ENCODE measurements at places on chromosomes 12 and 14.

DNA sequence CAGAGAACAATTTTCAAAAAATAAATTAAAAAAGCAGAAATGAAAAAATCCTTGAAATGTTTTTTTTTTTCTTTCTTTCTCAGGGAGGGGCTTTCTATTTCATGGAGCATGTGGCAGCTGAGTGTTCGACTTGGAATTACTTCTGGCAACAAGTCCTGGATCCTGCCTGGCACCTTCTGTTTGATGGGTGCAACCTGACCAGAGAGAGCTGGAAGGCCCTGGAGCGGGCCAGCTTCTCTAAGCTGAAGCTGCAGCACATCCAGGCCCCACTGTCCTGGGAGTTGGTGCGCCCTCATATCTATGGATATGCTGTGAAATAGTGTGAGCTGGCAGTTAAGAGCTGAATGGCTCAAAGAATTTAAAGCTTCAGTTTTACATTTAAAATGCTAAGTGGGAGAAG is 22.5 kb upstream of the HIGD1C start:
- H3K27me3 ChIP-seq: no peaks in the 10 kb centered on the region
- peaks cover 44% of the 10 kb centered on the region for H3K36me3 ChIP-seq
- peak overlapping the region; percentile 80 for H3K4me3 ChIP-seq
- peak overlapping the region; percentile 93 for H3K27ac ChIP-seq

- H3K27me3 ChIP-seq: no peaks in the 10 kb centered on the region
- DNase-seq: no peak
- no peaks in the 10 kb centered on the region for H3K36me3 ChIP-seq
- no peak overlapping the region for H3K27ac ChIP-seq
- H3K4me3 ChIP-seq: no peak overlapping the region
These were observed 507.9 kb downstream of the PRKD1 start for GRCh38 chr14:29419736-29420135.

DNA sequence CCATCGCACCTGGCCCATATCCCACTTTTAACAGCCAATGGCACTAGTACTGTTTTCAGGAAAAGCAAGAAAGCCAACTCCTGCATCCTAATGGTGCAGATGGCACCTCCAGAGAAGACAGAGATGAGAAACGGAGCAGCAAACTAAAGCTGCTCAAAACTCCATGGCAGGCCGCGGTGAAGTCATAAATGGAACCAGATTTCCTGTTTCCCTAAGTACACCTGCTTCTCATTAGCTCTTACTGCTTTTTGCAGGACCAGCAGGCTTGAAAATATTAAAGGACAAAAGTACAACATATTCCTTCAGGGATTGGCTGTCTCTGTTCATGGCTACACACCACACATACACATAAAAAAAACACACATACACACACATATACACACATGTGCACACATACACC is 36.7 kb upstream of the LGALS3 start:
- no peaks in the 10 kb centered on the region for H3K4me1 ChIP-seq
- no peaks in the 10 kb centered on the region for H3K36me3 ChIP-seq
- H3K4me3 ChIP-seq: no peak overlapping the region
- no peaks in the 10 kb centered on the region for H3K27me3 ChIP-seq
- DNase-seq: no peak

DNA sequence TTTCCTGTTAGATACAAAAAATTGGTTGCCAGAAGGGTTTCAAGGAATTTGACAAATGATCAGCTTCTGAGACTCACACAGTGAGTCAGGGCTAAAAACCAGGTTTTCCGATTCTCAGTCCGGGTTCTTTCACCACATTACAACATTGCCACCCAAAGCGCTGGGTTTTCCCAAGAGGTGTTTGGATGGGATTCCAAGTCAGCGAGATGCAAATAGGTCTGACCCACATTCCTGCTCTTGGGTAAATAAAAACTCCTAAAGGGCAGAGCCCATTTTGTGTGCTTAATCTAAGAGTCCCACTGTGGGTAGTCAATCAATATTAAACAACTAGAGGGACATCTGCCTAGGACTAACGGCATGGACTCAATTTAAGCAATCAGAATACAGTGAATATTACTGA is 5.4 kb upstream of the RIC8B start:
- no peaks in the 10 kb centered on the region for H3K36me3 ChIP-seq
- H3K4me3 ChIP-seq: no peak overlapping the region
- H3K27me3 ChIP-seq: no peaks in the 10 kb centered on the region

DNA sequence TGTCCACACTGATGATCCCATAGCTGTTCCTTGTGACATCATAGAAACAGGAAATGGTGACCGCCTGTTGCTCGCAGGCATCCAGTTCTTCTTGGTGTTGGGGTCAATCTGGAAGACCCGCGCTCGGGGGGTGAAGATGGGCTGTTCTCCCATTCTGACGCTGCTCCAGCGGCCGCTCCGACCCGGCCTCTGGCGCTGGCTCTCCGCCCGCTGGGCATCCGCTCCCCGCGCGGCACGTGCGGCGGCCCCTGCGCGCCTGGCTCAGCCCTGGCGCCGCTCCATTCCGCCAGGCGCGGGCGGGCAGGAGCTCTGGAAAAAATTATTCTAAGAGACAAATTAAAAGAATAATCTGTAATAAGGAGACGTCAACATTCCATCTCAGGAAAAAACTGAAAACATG is 761.1 kb downstream of the TMEM121 start:
- H3K27ac ChIP-seq: no peak overlapping the region
- no peaks in the 10 kb centered on the region for H3K4me1 ChIP-seq
